ENCODE measurements at places on chromosomes 4 and X.

GRCh38 chrX:13689741-13690211 is 848 bp downstream of the RAB9A start:
- no peak for DNase-seq

- DNase-seq, result no peak
Measured at GRCh38 chrX:79182071-79182470, 37.6 kb downstream of the GPR174 start.

GRCh38 chr4:47213106-47213505 is 181.7 kb downstream of the GABRB1 start:
- no peak for DNase-seq

DNA sequence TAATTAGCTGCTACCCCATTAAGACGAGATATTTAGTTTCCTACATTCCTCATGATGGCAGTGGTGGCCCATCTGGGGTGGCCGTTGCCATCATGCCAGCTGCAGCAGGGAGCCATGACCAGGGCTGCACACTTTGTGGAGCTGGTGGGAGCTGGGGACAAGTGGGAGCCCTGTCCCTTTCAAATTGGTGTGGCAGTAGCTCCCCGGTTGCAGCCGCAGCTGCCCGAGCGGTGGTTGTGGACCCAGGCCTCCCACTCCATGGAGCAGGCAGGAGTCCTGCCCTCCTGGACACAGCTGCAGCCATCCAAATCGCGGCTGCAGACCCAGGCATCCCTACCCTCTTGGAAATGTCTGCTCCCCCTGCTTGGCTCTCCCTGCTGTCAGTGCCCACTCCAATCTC is 9.3 kb upstream of the SYTL5 start:
- DNase-seq, result no peak
